Left ventricle myocardium superior (tissue), 1 donor: ENCODE measurements at places on chromosomes 12 and 14. TPM values are rescaled to one million over a fixed set of nuclear protein-coding genes. Genes with fewer than 3 reads are reported as not detected.

DNA sequence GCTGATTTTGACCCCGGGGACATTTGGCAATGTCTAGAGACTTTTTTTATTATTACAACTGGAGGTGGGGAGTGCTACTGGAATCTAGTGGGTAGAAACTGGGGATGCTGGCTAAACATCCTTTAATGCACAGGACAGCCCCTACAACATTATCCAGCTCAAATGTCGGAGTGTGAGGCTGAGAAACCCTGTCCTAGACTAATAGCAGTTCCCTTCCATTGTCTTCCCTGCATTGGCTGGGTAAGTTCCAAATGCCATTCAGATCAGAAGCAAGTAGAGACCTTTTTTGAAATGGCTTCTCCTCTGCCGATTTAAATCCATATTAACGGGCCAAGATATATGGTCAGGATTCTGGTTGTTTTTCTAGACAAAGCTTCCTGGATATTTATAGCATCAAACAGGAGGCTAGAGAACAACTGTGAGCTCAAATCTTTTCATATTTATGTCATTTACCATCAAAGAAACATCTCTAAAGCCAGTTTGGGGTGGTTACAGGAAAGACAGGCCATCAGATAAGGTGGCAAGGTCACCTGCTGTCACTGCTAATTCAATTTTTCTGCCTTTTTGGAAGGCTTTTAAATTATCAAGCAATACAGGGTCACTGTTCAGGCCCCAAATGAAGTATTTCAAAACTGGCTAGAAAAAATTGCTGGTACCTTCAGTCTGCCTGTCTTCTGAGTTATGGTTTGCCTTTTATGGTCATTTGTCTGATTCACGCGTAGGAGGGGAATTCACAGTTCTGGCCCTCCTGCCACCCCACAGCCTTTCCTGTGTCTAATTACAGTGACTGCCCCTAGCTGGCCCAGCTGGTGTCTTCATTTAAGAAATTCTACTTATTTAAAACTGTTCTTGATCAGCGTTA lies 20.1 kb upstream of the AKAP5 start:
- DNase-seq: no peak

DNA sequence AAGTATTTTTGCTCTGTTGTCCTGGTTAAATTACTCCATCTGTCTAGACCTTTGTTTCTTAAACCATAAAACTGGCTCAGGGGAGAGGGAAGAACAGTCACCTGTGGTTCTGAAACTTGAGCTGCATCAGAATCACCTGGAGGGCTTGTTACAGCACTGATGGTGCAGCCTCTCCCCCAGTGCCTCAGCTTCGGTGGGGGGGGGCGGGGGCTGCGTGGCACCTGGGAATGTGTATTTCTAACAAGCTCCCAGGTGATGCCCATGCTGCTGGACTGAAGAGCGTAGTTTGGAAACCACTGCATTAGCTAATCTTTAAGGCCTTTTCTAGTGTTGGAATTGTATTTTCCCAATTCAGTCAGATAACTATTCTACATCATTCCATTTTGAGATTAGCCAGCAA lies 42.7 kb downstream of the GPHB5 start:
- DNase-seq: no peak

- no peak for DNase-seq
Measured at GRCh38 chr12:127888943-127889719, 377.8 kb upstream of the TMEM132C start.

- DNase-seq: no peak
Measured at GRCh38 chr12:29672580-29672979, 111.2 kb downstream of the TMTC1 start.

GRCh38 chr14:100015251-100015655 lies 50.0 kb upstream of the EVL start:
- DNase-seq: no peak

GRCh38 chr14:72924337-72924736 lies 1.9 kb upstream of the DCAF4 start:
- DNase-seq: peak; percentile 85

DNA sequence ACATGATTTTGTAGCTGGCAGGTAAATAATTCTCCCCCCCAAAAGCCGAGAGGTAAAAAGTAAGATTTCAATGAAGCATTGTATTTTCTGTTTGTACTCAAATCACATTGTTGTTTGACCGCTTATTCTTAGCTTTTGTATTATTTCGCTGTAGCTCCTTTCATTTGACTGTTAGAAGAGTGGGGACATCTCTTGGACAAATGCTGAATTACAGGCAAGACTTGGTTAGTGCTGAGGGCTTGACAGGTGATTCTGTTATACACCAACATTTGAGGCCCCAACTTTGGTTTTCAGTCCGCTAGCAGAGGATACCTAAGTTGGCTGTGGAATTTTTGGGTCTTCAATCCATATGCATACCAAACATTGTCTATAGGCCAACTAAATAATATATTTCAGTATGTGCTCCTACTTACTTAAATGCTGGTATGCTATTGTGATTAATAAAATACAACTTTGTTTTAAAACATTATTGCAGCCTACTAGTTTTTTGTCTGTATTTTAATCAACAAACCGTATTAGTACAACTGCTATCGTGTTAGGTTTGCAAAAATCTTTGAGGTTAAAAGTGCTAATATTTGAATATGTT lies 102.2 kb downstream of the ERC1 start:
- DNase-seq: no peak

DNA sequence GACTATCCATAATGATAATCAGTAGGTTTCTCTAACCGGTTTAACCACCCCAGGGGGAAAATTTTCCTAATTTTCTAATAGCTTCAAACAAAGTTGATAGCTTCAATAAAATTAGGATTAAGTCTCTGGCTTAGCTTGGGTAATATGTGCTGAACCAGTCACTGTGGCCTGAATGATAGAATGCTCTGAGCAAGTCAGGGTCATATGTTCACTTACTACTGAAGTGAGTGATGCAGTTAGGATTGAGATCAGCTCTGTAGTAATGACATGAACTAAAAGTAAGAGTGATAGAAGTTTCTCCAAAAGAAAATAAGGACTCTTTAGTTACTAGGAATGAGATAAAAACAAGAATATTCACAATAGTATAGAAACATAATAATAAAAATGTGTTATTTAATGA lies 32.6 kb downstream of the ETNK1 start:
- DNase-seq: no peak

DNA sequence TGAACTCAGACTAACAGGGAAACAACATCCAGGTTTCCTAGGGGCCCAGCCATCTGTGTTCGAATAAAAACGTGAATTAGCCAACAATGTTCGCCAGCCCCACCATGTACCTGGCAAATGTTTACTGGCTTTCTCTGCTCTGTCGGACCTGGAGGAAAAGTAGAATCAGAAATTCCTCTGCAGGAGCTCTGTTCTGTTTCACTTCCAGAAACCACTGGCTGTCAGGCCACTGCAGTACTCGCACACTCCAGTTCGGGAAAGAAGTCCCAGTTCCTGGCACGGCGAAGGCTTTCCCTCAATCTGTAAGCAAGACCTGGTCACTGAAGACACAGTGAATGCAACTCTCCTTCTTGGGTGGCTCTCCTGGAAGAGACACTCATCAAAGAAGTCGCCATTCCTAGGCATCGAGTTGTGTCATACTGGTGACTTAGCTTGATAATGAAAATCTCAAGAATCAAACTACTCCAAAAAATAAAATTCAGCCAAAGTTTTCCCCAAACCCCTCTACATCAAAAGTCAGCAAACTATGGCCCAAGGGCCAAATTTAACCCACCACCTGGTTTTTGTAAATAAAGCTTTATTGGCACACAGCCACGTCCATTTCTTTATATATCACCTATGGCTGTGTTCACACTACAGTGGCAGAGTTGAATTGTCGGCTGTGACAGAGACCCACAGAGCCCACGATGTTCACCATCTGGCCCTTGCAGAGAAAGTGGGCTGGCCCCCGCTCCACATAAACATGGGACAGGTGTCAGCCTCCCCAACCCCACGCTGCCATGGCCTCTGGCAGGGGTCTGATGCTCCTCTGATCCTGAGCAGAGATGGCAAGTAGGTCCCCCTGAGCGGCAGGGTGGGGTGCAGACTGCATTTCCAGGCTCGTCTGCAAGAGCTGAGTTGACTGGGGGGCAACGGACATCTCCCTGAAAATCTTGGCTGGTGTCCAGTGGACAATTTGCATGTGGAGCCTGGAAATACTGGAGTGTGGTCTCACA lies 189.2 kb upstream of the DIO3 start:
- DNase-seq: no peak

DNA sequence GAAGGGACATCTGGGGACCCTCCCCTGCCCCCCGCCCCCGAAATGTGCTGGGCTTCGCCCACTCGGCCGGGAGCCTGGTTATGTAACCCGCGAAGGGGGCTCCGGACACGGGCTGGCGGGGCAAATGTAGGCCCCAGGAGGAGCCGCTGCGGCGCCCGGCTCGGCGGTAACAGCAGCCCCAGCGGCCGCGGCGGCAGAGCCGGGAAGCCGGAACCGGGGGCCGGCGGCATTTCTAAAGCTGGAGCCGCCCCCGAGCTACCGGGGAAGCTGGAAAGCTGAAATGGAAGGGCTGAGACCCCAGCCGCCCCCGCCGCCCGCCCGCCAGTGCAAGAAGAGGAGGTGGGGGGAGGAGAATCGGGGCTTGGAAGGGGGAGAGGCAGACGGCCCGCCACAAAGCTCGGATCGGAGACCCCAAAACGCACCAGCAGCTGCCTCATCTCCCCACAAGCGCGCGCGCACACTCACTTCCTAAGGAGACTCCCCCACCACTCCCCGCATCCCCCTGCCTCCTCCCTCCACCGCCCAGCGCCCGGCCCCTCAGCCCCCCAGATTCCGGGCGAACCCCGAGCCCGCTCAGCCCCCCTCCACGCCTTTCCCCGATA lies 1.5 kb downstream of the KDM2B start:
- peak; percentile 57 for DNase-seq

DNA sequence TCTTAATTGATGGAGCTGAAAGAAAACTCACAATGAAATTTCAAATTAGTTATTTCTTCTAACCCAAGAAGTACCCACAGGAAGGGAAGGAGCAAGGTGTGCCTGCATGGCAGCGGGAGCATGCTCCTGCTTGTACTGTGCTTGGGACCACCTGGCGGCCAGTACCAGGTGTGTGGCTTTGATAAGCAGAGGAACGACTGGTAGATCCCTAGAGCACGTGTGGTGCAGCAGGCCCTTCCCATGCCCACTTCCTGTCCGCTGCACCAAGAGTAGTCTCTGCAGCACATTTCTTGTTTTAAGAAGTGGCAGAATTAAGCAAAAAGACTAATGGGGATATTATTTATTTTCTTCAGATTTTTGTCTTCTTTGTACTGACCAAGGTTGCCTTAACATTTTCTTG lies 122.3 kb upstream of the ATF1 start:
- no peak for DNase-seq

DNA sequence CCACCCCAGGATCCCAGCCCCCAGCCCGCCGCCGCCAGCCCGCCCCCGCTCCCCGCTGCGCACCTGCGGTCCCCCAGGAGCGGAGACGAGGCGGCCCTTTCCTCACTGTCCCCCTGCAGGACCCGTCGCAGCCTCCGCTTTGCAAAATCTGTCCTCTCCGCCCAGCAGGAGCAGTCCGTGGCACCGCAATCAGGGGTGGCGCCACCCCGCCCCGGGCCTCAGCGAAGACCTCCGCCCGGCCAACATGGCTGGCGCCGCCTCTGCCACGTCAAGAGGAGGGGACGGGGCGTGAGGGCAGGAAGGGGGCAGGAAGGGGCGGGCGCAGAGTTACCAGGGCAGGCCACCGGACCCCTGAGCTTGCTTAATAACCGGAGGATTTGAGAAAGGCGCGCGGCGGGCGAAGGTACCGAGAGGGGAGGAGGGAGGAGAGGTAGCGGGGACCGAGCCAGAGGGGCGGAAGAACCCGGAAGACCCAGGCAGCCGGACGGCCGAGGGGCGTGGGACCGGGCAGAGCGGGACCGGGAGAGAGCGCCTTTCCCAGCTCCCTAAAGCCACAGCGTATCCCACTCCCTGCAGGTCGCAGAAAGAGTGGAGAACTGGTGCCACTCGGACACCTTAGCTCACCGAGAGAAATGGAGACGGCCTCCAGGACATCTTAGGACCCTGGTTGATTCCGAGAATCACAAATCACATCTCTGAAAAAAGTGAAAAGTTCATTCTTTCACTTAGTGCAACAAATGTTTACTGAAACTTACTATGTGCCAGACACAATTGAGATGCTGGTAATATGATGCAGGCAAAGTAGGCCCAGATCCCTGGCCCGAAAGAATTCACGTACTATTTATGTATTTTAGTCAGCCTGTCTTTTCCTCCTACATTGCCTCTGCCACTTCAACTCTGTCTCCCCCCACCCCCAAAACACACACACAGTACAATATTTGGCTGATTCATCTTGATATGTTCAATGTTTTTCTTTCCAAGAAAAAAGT lies at the start of gene SEC23A:
Gene SEC23A (minus strand): TSS at position 267 of the 989 bp plus-strand sequence. CDS start 7,117 bp downstream, outside the sequence.
- DNase-seq: peak; percentile 95

The FIGNL2 gene
- total RNA-seq: 0.35 TPM

GRCh38 chr14:75915045-75915444 lies 66.8 kb downstream of the TGFB3 start:
- no peak for DNase-seq

GRCh38 chr12:88538250-88538649 lies 42.0 kb downstream of the KITLG start:
- no peak for DNase-seq

The TAS2R30 gene
- 0.72 TPM for total RNA-seq

- no peak for DNase-seq
Measured at GRCh38 chr12:9794484-9795093, 32.7 kb upstream of the KLRF1 start.

GRCh38 chr14:29584992-29585391 lies 342.7 kb downstream of the PRKD1 start:
- peak; percentile 52 for DNase-seq

GRCh38 chr14:58131386-58131785 lies 20.6 kb downstream of the ARMH4 start:
- no peak for DNase-seq

The FANCM gene
- 2.6 TPM for total RNA-seq

GRCh38 chr12:65728455-65728847 lies 95.8 kb upstream of the HMGA2 start:
- DNase-seq: no peak

GRCh38 chr12:49189731-49190716 lies 1.1 kb upstream of the TUBA1A start:
- DNase-seq: no peak

DNA sequence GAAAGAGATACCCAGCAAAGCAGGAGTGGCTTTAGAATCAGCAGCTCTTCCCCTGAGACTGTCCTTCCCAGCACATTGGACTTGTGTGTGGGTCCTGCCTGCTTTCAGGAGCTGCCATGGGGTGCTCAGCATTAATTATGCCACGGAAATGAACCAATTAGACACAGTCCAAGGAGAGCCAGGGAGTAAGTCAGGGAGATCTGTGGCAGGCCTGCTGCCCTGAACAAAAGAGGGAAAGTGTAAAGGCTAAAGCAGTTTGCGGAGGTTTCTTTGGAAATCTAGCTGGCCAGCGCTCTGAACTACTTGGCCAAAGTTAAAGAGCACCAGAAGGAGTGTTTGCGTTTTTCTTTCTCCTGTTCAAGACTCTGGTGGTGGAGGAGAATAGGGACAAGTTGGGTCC lies 65.7 kb upstream of the SRSF5 start:
- no peak for DNase-seq
